Upper lobe of right lung (tissue), 1 donor: ENCODE measurements at places on chromosomes 7 and 10. TPM values are rescaled to one million over a fixed set of nuclear protein-coding genes. Genes with fewer than 3 reads are reported as not detected.
A peak's percentile ranks its signal among the peaks of the same experiment; 100 is the strongest.

Gene NANOS1
- total RNA-seq = 2.9 TPM

DNA sequence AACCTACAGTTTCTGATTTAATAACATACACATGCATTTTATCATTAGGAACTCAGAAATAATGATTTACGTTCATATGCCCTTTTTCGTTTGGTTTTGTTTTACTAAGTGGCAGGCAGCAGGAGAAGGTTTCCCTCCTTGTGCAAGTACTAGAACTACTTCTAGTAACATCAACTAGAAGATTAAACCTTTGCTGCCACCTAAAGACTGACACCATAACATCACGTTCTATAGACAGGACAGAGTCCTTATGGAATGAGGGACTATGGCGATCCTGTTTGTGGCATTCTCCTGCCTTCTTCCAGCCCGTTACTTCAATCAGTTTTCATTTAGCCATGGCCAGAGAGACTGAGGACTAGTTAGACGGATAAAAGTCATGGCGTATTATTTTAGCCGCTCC lies 53.2 kb downstream of the GAD2 start:
- H3K36me3 ChIP-seq = no peaks in the 10 kb centered on the region
- no peaks in the 10 kb centered on the region for H3K4me1 ChIP-seq
- no peak for DNase-seq
- no peak overlapping the region for H3K27ac ChIP-seq
- no peaks in the 10 kb centered on the region for H3K27me3 ChIP-seq

Gene ZNF117
- total RNA-seq = 18.7 TPM

DNA sequence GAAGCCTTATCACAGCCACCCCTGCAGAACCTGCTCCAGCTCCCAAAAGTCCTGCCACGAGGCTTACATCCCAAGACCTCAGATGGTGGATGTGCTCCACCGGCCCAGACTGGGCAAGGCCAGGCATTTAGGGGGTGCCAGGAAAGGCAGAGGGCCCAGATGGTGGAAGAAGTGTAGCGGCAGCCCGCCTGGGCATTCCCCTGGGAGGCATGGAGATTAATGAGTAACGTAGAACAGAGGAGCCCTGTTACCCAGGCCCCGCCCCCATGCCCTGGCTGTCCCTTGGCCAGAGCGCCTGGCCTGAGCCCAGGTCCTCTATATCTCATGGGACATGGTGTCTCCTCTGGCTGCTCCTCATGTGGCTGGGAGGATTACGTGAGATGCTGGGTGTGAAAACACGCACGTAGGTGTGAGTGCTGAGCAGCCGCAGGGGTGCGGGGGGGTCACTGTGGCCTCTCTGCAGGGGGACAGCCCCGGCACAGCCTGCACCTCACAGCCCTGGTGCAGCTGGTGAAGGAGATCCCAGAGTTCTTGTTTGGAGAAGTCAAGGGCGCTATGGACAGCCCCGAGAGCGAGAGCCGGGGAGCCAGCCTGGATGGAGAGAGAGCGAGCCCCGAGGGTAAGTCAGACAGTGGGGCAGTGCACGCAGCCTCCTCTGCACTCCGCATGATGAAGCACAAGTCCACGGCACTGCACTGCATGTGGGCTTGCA lies 52.9 kb downstream of the ZNF467 start:
- H3K36me3 ChIP-seq = peaks cover 19% of the 10 kb centered on the region
- H3K4me3 ChIP-seq = no peak overlapping the region
- no peaks in the 10 kb centered on the region for H3K4me1 ChIP-seq
- H3K27ac ChIP-seq = no peak overlapping the region
- DNase-seq = peak; percentile 64

Gene NODAL
- not detected for total RNA-seq

DNA sequence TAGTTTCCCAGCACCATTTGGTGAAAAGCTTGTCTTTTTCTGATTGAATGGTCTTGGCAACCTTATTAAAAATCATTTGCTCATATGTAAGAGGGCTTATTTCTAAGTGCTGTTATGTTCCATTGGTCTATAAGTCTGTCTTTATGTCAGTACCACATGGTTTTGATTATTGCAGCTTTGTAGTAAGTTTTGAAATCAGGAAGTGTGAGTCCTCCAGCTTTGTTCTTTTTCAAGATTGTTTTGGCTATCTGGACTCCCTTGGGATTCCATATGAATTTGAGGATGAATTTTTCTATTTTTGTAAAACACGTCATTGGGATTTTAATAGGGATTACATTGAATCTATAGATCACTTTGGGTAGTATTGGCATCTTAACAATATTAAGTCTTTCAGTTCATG lies 5.4 kb downstream of the KIF11 start:
- no peak for DNase-seq
- peaks cover 7% of the 10 kb centered on the region for H3K4me1 ChIP-seq
- no peaks in the 10 kb centered on the region for H3K36me3 ChIP-seq
- no peak overlapping the region for H3K27ac ChIP-seq
- no peaks in the 10 kb centered on the region for H3K27me3 ChIP-seq
- no peak overlapping the region for H3K4me3 ChIP-seq

DNA sequence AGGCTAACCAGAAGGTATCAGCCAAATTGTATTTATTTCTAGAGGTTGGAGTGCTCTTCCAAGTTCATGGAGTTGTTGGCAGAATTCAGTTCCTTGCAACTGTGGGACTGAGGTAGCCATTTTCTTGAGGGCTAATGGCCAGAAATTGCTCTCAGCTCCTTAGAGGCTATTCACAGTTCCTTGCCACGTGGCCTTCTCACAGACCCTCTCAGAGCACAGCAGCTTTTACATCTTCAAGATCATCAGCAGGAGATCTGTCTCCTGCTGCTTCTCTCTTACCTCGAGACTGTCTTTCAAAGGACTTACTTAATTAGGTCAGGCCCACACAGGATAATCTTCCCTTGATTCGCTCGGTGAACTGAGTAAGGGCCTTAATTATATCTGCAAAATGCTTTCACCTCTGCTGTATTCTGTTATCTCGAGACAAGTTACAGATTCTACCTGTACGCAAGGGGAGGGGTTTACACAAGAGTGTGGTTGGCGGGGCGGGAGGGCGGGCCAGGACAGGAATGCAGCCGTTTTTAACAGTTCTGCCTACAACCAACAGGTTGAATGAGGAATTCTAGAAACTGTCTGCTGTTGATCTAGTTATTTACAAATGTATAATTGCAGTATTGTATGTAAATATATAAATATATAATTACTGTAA lies 15.0 kb downstream of the MIOS start:
- no peaks in the 10 kb centered on the region for H3K36me3 ChIP-seq
- H3K27ac ChIP-seq = no peak overlapping the region
- DNase-seq = no peak
- no peak overlapping the region for H3K4me3 ChIP-seq
- H3K27me3 ChIP-seq = no peaks in the 10 kb centered on the region
- H3K4me1 ChIP-seq = no peaks in the 10 kb centered on the region

Gene CYP3A5
- total RNA-seq = 15.1 TPM

Gene LBX1
- total RNA-seq = not detected

DNA sequence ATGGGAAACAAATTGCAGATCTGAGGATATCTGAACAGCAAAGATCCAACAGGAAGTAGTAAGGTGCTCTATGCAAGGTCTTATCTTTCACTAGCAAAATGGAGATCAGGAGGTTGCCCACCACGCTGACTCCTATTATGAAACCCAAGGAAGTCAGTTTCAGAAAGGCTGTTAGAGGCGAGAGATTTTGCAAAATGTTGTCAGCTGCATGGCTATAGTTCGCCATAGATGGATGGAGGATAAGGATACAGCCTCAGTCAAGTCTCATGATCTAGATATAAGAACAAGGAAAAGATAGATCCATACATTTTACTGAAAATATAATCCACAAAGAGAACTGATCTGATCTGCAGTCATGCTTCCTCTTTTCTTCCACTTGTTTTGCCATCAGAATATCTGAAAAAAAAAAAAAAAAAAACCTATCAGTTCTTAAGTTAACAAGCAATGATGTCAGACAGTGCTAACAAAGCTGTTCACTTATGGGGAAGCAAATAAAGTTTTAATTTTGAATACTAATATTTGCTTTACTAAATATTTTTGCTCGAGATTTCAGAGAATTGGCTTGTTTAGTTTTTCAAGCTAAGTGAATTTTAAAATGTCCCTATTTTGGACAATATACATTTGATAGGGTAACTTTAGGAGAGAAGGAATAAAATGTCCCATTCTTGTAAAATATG lies 2.0 kb downstream of the GPR85 start:
- H3K4me3 ChIP-seq = no peak overlapping the region
- H3K27ac ChIP-seq = no peak overlapping the region
- no peaks in the 10 kb centered on the region for H3K4me1 ChIP-seq
- DNase-seq = no peak
- no peaks in the 10 kb centered on the region for H3K27me3 ChIP-seq

DNA sequence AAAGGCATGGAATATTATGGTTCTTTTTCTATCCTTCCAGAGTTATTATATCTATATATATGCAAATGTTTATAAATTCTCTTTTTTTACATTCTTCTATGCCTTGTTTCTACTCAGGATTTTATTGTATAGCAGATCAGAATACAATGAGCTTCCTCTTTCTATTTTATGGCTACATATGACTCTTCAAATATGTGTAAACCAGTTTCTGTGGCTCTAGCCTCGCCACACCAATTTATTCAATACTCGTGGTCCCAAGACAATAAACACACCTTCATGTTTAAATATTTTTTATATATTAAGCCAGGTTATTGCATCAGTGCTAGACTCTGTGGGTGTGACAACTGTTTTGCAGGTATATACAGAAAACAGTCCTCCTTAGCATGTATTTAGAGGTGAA lies 237.5 kb upstream of the MKLN1 start:
- peaks cover 17% of the 10 kb centered on the region for H3K36me3 ChIP-seq
- DNase-seq = no peak
- no peaks in the 10 kb centered on the region for H3K27me3 ChIP-seq
- peaks cover 60% of the 10 kb centered on the region for H3K4me1 ChIP-seq
- H3K27ac ChIP-seq = no peak overlapping the region
